ENCODE measurements at places on chromosomes 3 and 15.

- no peak for DNase-seq
Measured at GRCh38 chr15:98803228-98804056, 155.1 kb downstream of the IGF1R start.

GRCh38 chr15:69751566-69751965 lies 298.9 kb downstream of the RPLP1 start:
- no peak for DNase-seq

GRCh38 chr3:99875929-99876841 lies 58.5 kb downstream of the CMSS1 start:
- no peak for DNase-seq

DNA sequence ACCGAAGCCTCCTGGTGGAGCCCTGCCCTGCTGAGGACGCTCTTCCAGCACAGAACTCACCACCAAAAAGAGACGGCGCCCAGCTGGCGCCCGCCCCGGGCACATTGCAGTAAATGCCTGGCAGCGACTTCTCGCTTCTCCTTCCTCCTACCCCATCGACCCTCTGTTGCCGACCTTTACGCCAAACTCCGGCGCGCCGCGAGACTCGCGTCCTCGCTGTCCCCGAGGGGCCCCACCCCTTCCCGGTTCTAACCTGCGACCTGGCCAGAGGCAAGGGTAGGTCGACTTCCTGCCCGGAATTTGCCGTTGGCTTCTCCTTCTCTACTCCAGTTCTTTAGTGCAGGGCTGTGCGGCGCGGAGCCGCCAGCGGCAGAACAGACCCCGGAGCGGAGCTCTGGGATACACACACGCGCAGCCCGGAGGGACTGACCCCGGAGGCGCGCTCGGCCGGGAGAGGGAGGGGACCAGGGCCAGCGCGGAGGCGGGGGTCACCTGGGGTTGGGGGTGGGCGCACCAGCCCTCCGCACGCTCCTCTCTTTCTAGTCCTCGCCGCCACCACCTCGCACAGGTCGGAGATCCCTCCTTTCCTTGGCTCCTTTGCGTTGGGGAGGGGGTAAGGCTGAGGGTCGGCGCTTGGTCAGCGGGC lies 226.6 kb upstream of the AZI2 start:
- peak; percentile 13 for DNase-seq

DNA sequence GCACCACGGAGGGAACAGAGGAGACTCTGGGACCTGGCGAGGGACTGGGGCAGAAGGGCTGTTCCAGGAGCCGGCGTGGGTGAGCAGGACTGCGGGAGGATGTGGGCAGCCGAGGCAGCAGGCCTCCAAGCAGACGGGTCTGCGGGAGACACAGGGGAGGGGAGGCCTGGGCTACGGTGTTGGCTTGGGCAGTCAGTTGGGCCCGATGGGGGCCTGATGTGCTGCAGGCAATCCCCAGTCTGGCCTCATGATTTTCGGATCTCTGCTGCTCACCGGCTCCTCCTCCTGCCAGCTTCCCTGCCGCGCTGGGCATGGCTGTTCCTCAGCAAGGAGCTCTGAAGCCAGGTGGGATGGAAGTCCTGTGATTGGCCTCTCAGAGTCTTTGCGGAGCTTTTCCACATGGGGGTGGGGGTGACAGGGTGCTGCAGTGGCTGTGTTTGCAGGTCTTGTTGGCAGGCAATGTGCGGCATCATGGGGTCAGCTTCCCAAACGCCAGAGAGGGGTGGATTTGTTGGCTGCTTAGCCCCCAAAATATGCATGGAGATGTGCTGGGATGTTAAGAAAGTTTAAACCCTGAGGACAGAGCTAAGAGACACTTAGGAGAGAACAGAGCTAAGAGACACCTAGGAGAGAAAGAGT lies 19.3 kb downstream of the MINAR1 start:
- no peak for DNase-seq

GRCh38 chr15:81052046-81052445 lies 51.3 kb downstream of the TLNRD1 start:
- DNase-seq = no peak

DNA sequence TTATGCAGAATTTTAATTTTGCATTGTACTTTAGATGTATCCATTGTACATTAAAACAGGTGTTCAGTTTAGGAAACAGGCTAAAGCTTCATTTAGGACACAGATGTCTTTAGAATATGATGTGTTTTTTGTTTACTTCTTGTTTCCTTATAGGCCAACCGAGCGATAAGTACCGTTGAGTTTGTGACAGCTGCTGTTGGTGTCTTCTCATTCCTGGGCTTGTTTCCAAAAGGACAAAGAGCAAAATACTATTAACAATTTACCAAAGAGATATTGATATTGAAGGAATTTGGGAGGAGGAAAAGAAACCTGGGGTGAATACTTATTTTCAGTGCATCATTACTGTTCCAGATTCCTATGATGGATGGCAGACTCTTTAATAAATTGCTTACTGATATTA lies 29.4 kb downstream of the PLAAT1 start:
- no peak for DNase-seq

GRCh38 chr15:40075298-40076044 lies 33.2 kb downstream of the BMF start:
- DNase-seq = no peak

DNA sequence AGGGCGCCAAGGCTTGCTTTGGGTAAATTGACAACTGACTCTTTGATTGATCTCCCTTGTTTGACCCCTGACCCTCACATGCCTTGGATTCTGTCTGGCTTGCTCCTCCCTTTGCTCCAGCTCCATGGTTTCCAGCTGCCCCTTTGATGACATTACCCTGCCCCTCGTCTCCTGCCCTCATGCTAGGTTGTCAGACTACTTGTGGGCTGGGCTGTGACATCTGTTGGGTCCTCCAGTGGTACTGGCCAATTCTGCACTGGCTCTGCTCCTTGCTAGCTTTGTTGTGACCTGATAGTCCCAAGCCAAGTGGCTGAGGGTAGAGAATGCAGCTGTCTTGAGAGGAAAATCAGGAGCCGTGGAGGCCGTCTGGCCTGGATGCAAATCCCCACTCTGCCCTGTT lies 6.2 kb downstream of the THSD4 start:
- DNase-seq = no peak

- no peak for DNase-seq
Measured at GRCh38 chr3:97485206-97485605, 279.4 kb upstream of the ARL6 start.

DNA sequence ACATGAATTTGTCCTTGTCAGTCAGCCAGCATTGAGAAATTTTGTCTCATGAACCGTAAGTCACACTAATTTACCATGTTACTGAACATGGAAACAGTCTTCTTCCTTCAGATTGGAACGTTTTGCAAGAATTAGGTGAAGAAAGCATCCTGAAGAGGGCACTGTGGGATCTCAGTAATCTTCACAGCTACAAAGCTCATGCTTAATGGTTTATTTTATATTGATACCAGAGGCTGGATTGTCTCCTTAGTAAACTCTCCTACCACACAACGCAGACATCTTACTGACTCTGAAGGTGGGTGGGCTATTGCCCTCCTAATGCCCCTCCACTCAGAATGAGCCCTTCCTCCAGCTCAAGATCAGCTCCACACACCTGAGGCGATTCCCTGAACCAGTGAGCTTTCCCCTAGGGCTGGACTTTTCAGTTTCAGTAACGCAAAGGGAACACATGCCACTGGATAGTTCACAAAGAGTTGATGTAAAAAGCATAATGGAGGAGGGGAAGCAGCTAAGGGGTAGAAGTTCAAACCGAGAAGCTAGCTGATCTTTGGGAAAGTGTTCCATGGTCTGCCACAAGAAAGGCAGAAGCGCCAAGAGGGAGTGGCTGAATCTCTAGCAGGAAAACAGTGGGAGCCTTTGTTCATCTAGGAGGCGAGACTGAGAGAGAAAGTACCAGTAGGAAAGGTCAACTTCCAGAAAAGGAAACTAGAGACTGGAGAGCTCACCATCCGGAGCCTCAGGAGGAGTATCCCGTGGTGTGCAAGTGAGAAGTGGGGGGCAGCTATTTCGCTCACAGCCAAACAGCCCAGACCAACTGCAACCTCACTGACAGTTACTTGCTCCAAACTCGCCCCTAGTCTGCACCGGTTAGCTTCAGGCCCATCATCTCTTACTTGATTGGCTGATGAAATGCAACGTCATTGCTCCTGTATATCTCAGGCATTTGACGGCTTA lies at the start of gene SLC9C1:
TSS of gene SLC9C1 (minus strand) at position 849 of the 954 bp plus-strand sequence. CDS start 7,425 bp downstream, outside the sequence.
- DNase-seq = no peak

Data from DMS 273 treated with DMSO at 0.1 percent for 48 hours (cell line).